ENCODE measurements at places on chromosomes 1 and 21.

GRCh38 chr1:85554630-85555327 lies 25.8 kb upstream of the CCN1 start:
- DNase-seq = no peak

GRCh38 chr1:170663404-170664092 lies 383 bp upstream of the PRRX1 start:
- no peak for DNase-seq

GRCh38 chr1:111666828-111667227 lies 47.2 kb downstream of the RAP1A start:
- DNase-seq = no peak

GRCh38 chr1:116111524-116112021 lies 374 bp downstream of the MAB21L3 start:
- DNase-seq = no peak

GRCh38 chr1:91501523-91501851 lies 836 bp downstream of the CDC7 start:
- no peak for DNase-seq

DNA sequence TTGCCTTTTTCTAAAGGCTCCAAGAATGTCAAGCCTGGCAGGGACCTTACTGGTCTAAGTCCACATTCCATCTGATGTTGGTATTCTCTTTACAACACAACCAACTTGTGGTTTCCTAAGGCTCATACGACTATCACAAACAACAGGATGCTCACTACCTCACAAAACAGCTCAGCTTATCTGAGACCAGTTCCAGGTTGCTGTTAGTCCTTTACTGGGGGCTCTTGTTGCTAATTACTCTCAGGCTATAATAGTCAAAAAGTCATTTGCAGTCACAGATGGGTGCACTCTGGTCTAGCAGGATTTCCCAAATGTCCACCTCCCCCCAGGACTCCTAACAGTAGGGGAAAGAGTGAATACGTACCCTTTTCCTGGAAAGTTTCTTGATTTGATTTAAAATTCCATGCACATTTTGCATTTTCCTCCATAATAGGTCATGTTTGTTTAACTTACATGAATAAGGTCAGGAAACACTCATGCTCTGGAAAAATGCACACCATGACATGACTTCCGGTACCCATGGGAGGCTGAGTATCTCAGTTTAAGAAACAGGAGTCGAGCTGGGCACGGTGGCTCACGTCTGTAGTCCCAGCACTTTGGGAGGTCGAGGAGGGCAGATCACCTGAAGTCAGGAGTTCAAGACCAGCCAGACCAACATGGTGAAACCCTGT lies 16.0 kb downstream of the LCK start:
- no peak for DNase-seq

- no peak for DNase-seq
These were observed 35.2 kb downstream of the RGL1 start for GRCh38 chr1:183840140-183840539.

DNA sequence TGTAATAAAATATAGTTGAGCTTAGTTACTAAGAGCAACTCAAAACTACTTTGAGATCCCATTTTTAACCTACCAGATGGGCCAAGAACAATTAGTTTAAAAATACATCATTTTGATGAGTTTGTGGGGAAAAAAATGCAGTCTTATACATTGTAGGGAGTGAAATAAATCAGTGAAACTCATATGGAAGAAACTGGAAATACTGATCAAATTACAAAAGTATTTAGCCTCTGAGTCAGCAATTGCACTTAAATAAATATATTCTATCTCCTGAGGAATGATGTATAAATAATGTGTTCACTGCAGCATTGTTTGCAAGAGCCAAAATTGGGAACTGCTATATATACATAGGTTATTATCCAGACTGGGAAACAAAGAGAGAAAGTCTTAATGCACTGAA lies 4.6 kb upstream of the SMCP start:
- DNase-seq = no peak

- DNase-seq = no peak
These were observed 78.2 kb upstream of the PGBD5 start for GRCh38 chr1:230504310-230504709.

GRCh38 chr1:32989160-32990050 lies 24.8 kb upstream of the RNF19B start:
- DNase-seq = no peak

DNA sequence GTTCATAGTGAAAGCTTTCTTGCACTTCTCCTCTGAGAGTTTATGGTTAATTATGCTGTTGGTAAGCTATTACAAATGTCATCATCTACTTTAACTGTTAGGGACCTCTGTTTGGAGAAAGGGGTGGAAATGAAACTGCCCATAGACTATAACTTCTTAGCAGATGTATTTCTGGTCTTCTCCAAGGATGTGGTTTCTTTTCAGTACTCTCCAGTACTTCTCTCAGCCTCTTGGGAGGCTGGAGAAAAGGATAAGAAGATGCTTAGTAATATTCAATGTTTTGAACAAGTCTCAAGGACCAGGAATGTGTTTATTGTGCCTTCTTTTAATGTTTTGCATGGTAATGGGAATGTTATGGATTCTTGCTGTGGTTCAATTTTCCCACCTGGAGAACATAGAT lies 60.4 kb downstream of the LAMC2 start:
- no peak for DNase-seq

DNA sequence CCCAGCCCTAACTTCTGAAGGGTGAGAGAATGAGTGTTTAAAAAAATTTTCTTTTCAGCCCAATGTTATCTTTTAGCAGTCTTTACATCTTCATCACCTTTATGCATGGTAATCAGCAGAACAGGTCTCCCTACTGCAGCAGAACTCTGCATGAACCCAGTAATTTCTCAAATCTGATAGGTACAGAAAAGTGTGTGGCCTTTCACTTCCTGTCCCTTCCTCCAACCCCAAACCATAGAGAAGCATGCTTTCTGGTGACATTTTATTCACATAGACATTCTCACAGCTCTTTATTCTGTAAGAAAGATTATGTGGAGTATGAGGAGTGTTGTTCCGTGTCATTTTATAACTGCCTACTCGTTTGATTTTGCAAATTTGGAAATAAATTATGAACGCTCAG lies 68.6 kb downstream of the RPAP2 start:
- no peak for DNase-seq

DNA sequence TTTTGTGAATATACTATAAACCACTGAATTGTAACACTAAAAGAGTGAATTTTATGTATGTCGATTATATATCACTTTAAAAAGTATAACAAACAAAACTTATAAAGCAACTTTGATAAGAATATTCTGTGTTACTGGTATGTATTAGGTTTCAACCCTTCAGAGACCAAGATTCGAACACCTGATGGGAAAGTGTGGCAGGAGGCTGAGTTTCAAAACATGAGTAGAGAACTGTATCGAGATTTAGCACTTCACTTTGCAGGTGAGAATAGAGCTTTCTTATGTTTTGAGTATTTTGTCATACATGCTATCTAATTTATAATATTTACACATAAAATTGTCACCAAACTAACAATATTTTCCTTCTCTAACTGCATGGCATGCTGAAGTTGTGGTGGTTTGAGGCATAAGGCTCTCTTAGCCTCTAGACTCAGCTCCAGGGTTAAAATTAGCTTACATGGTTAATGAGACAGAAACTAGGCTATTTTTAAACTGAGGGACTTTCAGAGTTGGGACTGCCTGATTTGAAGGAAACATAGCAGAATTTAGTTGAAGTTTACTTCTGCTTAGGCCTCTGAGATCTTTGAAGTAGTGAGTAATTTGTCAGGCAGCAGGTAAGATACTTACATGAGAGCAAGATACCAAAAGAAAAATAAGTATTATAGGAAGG lies 48.6 kb downstream of the CEP350 start:
- DNase-seq = no peak

GRCh38 chr21:15144026-15144425 lies 79.2 kb upstream of the NRIP1 start:
- DNase-seq = no peak

- DNase-seq = no peak
These were observed 161.8 kb downstream of the TPR start for GRCh38 chr1:186213225-186213607.

GRCh38 chr21:45979651-45980050 lies 1.9 kb upstream of the COL6A1 start:
- DNase-seq = no peak

DNA sequence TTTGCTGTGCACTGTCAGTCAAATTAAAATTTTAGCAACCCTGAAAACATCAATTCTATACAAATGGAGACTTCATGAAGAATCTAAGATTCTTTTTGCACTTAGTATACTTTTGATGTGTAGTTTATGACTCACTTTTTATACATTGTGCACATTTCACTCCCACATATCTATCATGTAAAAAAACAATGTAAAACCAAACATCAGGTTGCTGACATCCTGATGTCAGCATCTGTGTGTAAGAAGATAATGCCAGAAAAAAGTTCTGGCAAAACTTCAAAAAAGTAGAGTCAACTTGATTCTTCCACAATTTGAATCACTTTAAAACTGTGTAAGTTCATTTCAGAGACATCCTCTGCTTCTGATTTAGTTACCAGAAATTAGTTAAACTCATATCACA lies 115.7 kb downstream of the CENPF start:
- DNase-seq = no peak

GRCh38 chr1:77336729-77337128 lies 54.9 kb downstream of the AK5 start:
- no peak for DNase-seq

- no peak for DNase-seq
These were observed 36.7 kb downstream of the NEK2 start for GRCh38 chr1:211638689-211639101.

DNA sequence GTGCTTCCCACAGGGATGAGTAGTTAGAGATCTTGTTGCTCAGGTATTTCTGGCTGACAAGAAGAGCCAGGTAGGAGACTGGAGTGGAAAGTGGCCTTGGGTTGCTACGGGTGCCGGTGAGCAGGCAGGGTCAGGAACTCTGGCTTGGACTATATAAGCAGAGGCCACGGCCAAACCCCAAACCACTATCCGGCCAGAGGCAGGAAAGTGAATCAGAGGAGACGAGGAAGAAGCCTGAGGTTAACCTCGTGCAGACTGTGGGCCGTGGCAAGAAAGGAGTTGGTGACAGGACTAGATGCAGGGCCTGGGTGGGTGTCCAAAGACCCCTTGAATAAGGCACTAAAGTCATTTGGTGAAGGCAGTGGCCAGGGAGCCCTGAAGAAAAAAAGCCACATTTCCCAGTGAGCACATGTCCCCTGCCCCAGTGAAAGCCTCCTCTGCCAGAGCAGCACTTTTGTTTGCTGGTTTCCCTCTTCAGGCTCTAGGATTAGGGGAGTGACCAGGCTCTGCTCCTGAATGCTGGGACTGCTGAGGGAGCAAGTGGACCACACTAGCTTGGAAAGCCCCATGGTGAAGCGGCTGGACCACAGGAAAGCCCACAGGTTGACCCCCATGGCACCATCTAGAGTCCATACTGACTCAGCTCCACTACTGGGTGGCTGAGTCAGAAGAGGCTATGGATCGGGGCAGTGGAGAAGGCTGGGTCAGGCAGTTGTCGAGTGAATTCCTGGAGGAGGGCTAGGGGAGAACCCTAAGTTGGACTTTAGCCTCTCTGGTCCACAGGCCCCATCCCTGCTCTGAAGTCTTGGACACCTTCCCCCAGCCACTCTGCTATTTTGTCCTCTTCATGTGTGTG lies 23.4 kb downstream of the CSF1 start:
- DNase-seq = no peak

- DNase-seq = no peak
These were observed 998 bp upstream of the TTC34 start for GRCh38 chr1:2802421-2802961.

GRCh38 chr1:60848583-60849188 lies 233.7 kb upstream of the NFIA start:
- DNase-seq = no peak

- no peak for DNase-seq
These were observed 119.4 kb upstream of the F3 start for GRCh38 chr1:94660994-94661393.

DNA sequence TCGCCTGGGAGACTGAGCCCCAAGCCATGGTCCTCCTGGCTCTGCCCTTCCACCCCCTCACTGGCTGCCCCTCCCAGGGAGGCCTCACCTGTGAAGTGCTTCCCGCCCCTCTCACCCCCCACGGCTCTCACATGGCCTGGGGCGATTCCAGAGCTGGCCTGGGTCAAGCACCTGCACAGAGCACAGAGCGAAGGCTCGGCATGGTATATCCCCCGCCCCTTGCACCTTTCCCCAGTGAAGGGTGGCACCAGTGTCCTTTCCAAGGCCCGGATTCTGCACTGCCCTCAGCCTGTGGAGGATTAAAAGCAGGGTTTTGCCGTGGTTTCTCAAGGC lies 1.1 kb upstream of the AJAP1 start:
- no peak for DNase-seq

- DNase-seq = no peak
These were observed 662.9 kb downstream of the PLPP3 start for GRCh38 chr1:55916481-55916880.

DNA sequence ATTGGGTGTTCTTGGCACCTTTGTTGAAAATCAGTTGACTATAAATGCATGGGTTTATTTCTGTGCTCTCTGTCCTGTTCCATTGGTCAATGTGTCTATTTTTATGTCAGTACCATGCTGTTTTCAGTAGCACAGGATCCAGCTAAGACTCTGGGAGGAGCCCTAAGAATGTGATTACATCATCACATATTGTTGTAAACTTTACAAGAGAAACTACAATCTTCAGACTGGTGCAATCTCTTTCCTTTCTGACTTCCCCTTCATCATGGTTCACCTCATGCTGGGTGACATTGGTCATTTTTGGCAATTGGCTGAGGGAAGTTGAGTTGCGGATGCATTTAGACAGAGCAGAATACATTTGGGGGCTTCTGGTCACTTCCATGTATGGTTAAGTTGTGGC lies 88.4 kb downstream of the C21orf91 start:
- no peak for DNase-seq

DNA sequence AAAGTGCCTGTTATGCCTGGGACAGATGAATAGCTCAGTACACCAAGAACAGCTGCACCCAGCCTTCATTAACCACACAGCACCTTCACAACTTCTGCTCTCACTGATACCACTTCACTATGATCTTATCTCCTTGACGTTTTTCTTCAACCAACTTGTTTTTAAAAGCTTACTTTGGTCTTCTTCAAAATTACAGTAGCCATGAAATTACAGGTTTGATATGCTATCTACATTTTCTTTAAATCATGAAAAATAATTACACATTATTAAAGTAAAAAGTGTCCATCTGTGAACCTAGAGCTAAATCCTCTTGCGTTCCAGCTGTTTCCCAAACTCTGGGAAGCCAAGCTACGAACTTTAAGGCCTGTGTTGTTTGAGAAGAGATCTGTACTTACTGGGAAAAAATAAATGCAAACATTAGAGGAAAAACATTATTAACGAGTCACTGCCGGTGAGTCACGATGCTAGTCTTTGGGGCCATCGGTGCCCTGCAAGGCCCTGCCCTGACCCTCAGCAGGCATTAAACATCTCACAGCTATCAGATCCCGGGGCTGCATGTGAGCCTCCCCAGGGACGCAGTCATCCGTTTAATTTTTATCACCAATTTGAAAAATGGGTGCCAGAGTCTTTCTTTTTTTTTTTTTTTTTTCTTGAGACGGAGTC lies 56.3 kb upstream of the GPR153 start:
- no peak for DNase-seq

- no peak for DNase-seq
These were observed 178.8 kb downstream of the FGGY start for GRCh38 chr1:59475737-59476136.

Data from stimulated activated CD8-positive, alpha-beta memory T cell treated with anti-CD3 and anti-CD28 coated beads, Interleukin-7, amount 100 ng/mL, for 1 hour (primary cell).